ENCODE measurements at places on chromosomes 6 and 20.

DNA sequence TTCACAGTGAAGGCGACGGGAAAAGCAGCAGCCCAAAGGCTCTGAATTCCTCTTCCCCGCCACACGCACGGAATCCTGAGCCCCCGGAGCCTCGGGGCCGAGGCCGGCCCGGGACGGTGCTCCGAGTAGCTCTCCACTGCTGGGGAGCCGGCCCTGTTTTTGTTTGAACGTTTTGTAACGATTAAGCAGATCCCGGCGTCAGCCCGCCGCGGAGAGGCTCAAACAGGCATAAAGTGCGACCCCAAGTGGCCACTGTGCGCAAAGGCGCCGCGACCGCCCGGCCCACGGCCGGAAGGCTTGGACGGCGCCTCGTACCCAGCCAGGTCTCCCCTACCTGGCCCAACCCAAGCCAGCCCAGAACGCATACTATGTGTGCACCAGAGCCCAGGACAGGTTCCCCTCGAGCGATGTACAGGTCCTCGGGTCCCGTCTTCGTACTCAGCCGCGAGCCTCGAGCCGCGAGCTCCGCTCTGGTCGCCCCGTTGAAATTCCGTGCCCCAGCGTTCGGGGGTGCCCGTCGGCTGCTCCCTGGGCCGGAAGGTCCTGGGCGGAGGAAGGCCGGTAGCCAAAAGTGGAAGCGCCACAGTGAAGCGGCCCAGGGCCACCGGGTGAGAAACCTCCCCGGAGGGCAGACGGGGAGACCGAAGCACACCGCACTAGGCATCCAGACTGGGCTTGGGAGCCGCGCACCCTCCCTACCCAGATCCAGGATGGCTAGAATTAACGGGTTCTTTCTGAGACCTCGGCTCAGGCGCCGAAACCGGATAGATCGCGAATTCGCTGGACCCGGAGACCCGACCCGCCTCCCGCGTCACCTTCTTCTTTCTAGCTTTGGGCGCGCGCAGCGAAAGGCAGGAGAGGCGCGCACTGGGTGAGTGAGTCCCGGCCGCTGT, 1.2 kb upstream of the MAFB start:
- DNase-seq, result peak; percentile 78

DNA sequence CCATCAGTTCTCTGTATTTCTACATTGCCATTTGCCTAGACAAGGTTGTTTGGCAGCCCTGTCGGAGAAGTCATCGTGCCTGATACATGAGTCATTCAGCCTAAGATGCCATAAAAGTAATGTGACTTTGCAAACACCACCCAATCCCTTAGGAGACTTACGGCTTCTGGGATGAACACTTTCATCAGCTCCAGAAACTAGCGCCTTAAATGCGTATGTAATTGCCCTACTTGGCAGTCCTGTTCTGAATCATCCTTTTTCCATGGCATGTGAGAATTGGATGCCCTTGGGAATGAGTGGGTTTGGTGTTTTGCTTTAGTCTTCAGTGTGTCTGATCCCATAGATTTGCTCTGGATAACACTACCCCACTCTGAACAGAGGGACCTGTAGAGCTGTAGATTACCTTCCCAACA, 158.5 kb downstream of the SASH1 start:
- DNase-seq, result no peak

GRCh38 chr6:144993870-144994269, 708.7 kb downstream of the UTRN start:
- DNase-seq, result no peak

DNA sequence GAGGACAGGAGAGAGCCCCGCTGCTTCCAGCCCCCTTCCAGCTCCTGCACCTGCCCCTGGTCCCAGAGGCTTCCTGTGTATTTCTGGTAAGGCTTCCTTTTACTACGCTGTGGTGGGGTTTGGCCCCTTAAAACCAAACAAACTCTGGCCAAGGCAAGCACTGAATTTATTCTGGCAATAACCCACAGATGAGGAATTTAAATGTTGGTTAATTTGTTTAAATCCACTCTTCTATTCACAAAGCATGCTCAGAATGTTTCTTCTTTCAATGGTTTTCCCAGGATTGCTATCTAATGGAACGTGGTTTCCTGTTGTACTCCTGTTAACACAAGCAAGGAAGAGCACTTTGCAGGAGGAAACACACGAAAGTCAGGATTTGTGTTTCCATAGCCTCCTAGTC, 236.5 kb upstream of the FOXQ1 start:
- DNase-seq, result no peak

DNA sequence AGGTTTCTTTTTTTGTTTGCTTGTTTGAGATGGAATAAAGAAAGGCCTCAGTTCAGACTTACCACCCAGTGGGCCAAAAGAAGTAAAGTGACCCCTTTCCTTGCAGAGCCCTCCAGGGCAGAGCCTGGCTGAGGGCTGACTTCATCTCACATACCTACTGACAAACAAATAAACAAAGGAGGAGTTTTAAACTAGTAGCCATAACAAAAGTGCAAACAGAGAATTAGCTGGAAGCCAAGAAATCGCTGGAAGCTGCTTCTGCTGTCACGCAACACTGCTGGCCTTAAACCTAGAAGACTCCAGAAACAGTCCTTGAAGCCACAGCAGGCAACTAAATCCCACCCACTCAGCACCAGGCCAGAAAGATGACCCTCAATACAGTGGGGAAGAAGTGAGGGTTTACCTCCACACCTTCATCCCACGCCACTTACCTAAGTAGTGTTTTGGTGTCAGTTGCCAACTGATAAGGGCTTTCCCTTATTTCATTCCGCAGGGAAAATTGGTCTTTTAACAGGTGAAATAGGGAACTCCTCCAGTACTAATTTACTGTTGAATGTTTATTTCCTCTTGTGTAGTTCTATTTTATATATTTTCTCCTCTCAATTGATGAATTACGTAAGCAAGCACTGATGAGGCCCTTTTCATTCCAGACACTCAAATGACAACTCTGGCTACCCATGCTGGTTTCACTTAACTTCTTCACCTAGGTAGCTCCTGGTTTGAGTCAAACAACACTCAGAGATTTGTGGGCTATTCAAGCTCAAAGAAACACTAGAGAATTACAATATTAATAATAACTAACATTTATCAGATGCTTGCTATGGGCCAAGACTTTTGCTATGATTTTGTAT, 46.2 kb downstream of the EDN1 start:
- no peak for DNase-seq

DNA sequence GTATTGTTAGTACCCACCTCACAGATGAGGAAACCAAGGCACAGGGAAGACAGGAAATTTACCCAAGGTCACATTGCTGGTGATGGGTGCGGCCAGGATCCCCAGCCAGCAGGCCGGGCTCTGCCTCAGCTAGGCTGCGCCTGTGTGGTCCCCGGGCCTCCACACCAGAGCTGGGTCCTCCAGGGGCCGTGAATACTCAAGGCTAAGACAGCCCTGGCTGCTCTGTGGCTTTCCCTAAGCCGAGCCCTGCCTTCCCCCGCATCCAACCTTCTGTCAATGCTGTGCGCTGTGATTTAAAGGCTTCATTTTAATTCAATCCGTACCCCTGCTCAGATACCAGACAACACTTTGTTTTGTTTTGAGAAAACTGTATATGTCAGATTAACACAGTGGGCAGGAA, 246.7 kb downstream of the TTLL2 start:
- DNase-seq, result no peak

DNA sequence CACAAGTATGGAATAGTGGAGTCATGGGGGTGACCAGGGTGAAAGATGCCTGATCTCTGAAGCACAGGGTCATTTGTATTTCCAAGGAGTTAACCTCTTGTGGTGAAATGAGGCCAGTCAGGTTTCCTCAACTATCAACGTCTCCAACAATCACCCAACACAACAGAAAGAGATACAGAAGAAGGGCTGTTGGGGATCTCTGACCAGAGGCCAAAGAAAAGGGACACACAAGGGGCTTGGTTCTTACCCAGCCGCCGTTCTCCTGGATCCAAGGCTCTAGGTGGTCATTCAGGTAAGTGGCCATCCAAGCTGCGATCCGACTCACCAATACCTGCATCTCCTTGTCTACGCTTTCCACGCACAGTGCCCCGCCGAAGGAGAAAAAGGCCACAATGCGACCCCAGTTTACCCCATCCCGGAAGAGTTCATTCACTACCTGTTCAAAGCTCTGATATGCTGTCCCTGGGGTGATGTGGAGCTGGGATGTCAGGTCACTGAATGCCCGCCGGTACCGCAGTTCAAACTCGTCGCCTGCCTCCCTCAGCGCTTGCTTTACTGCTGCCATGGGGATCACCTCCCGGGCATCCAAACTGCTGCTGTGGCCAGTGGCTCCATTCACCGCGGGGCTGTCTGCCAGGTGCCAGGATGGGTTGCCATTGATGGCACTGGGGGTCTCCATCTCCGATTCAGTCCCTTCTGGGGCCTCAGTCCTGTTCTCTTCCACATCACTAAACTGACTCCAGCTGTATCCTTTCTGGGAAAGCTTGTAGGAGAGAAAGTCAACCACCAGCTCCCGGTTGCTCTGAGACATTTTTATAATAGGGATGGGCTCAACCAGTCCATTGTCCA, 1.0 kb downstream of the BCL2L1 start:
- DNase-seq, result no peak

GRCh38 chr6:127190552-127190951, 72.1 kb downstream of the RSPO3 start:
- no peak for DNase-seq

GRCh38 chr20:55567826-55568225, 437.5 kb downstream of the CBLN4 start:
- DNase-seq, result no peak

DNA sequence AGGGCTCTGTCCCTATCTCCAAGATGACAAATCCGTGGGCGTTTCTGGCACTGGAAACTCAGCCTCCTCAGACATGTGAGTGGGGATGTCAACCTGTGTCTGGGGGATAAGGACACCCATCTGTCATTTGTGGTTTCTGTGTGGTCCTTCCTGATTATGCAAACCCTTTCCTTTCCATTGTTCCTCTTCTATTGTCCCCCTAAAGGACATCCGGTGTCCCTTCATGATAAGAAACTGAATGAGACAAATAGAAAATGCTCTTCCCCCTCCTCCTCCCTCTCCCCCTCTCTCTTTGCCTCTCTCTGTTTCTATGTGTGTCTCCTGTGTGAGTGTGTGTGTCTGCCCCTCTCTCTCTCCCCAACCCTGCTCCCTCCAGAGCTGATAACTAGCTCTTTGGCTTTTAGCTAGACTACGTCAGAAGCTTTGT, 11.5 kb upstream of the GLP1R start:
- DNase-seq, result no peak

DNA sequence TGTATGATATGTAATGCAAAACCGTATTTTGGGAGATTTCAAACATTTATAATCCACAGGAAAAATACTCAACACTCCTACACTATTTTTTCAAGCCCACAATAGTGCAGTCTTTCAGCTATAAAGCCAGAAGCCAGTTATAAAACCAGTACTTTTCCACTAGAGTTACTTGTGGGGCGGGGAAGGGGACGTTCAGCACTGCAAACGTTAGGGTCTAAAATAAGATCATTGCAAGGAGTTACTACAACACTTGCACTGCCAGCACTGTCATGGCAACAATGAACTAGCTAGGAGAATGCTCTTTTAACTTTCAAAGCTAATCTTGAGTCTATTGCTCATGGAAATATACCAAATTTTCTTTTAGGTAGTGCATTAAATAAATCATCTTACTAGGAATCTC, 14.7 kb downstream of the SESN1 start:
- DNase-seq, result no peak

DNA sequence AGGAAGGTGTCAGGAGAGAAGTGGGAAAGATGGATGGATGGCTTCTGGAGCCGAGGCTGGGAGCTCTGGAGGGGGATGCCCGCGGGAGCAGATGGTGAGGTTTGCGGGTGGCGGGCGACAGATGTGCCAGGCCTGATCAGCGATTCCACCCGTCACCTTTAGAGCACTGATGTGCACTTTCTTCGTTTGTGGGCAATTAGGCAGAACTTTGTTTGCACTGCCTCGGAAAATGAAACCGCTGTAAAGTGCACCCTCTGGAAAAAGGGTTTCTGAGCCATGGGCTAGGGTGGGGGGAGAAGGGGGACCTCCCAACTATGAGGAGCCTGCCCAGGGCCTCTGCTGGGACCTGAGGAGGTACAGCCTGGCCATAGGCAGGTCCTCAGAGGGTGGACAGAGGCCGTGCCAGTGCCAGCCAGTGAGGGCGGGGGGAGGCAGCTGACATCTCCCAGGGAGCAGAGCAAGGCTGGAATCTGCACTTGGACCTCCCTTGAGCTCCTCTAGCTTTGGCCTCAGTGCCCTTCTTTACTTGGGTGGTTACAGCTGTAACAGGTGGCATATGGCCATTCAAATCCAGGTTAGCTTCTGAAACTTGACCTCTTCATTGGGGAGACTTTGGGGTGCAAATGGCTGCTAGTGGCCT, 58.7 kb downstream of the CD40 start:
- DNase-seq, result no peak

- DNase-seq, result no peak
Measured at GRCh38 chr6:46015119-46015968, at the start of gene CLIC5. Gene CLIC5 (minus strand): TSS chr6:46015860. CDS start chr6:46015542, 318 bp downstream.

- no peak for DNase-seq
Measured at GRCh38 chr6:101294051-101294638, 99.4 kb upstream of the GRIK2 start.

GRCh38 chr6:90538278-90539046, 48.4 kb downstream of the MAP3K7 start:
- no peak for DNase-seq

Data from stimulated activated CD4-positive, alpha-beta T cell treated with anti-CD3 and anti-CD28 coated beads, Interleukin-12 subunit alpha, Interleukin-12 subunit beta, amount 100 ng/mL, for 48 hours (primary cell).